ENCODE measurements at places on chromosomes 12 and 14.

- no peak for DNase-seq
These were observed 70.8 kb upstream of the TMCC3 start for GRCh38 chr12:94721173-94721572.

GRCh38 chr12:28089338-28089737, 100.9 kb upstream of the CCDC91 start:
- no peak for DNase-seq

GRCh38 chr12:62552906-62553556, 86.4 kb downstream of the MON2 start:
- no peak for DNase-seq

GRCh38 chr14:104186575-104186974, 48.2 kb downstream of the KIF26A start:
- no peak for DNase-seq

- no peak for DNase-seq
These were observed 20.0 kb upstream of the TCP11L2 start for GRCh38 chr12:106282457-106283097.

DNA sequence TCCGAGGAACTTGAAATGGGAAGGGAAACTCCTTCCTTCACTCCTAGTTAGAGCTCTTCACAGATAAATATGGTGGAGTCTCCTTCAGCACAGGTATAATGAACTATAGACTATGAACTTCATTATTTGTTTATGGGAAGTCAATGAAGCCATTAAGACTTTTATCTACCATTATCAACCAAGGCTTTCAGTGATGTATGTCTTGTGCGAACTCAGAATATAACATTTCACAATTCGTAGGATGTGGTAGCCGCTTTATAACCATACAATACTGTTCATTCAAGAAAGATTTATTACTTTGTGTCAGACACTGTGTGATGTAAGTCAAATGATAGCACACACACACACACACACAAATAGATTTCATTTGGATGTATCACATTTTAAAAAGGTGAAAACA, 24.8 kb upstream of the ETNK1 start:
- no peak for DNase-seq

Measured in NCI-H1417 treated with DMSO at 0.1 percent for 48 hours (cell line).